ENCODE measurements at places on chromosomes 1 and 21.

DNA sequence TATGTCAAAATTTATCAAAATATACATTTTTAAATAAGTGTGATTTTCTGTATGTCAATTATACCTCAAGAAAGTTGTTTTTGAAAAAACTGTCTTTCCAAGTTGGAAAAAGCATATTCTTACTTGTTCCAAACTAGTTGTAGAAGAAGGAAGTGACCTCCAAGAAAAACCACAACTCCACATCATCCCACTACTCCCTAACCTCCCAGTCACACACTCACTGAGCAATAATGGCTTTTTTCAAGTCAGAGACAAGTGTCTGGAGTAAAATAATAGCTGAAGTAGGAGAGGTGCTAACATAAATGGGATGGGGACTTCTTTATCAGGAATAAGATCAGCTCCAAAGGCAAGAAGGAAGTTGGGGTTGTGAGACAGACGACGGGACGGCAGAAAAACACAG lies 13.4 kb downstream of the EPRS1 start:
- no peak for DNase-seq

- peak; percentile 56 for DNase-seq
Measured at GRCh38 chr1:157993918-157994605, 617 bp downstream of the KIRREL1 start.

- DNase-seq: no peak
Measured at GRCh38 chr1:201369209-201369608, 8.3 kb downstream of the TNNT2 start.

- peak; percentile 58 for DNase-seq
Measured at GRCh38 chr1:150971583-150972416, 2.8 kb downstream of the CERS2 start.

- no peak for DNase-seq
Measured at GRCh38 chr1:181141431-181141910, 53.0 kb downstream of the IER5 start.

- DNase-seq: no peak
Measured at GRCh38 chr1:66154394-66154793, 361.7 kb downstream of the PDE4B start.

DNA sequence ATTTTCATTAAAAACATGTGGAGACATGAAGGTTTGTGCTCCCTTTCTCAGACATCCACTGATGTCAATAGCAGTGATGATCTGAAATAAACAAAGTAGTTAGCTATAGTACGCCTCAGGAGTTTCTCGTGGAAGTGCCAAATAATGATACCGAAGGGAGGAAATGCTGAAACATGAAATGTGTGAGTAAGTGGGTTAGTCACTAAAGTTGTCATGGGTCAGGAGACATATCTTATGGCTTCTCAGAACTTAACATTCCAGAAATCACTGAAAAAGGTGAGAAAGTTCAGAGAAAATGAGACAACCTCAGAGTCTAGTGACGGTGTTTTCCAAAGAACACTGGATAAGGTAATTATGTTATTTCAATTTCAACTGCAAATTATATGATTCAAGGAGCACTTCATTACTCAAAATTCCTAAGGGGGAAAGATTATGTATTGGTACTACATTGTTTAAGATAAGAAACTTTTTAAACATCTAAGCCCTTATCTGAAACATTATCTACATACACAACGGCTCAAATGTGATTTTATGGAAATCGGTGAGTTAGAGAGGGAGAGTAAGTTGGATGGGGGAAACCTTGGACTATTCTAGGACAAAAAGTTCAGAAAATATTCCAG lies 20.6 kb downstream of the NIBAN1 start:
- no peak for DNase-seq

GRCh38 chr1:63124666-63125191 lies 197.6 kb upstream of the FOXD3 start:
- DNase-seq: no peak

DNA sequence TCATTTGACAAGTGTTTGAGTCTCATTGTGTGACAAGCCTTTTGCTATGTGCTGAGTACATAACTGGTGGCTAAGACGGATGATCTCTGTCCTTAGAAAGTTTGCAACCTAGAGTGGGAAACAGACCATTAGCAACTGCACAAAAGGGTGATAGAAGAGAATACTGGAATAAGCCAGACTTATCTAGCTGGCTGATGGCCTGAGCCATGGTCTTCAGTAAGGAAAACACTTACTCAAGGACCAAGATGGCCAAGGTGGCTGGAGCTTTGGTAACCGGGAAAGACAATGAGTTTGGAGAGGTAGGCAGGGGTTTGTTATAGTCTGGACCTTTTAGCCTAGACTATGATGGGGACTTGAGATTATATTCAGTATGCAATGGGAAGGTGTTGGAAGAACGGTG lies 1.6 kb upstream of the TAF12 start:
- no peak for DNase-seq

- no peak for DNase-seq
Measured at GRCh38 chr21:33657124-33657820, 15.0 kb downstream of the ITSN1 start.

GRCh38 chr1:229407206-229408026 lies 26.5 kb downstream of the ACTA1 start:
- peak; percentile 32 for DNase-seq

DNA sequence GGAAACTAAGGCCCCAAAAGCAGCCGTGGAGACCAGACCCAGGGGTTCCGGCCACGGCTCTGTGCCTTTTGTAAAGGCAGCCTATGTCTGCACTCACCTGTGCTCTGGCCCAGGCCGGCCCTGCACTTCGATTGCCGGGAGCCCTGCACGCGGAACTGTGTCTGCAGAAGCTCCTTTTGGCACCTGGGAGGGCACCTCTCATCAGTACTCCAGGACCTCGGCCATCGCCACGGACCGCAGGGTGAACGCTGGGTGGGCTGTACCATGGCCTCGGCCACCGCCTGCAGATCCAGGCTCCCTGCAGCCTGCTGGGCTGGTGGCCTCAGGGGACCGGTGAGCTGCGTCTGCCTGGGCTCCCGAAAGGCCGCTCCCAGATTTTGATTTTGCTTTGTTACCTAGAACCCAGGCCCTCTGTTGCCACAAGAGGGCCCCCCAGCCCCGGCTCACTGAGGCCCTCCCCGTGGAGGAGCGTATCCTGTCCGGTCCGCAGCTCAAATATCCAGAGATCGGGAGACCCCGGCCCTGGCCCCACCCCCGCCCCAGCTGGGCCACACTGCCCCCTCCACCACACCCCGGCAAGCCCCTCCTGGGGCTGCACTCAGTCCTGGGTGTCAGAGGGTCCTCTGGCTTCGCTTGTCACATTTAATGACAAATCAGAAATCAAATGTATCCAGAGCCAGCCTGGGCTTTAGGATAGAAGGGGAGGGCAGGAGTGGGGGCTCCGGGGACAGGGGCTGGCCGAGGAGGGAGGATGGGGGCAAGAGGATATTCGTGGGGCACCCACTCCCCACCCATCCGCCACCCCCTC lies 60.2 kb upstream of the PDE9A start:
- DNase-seq: peak; percentile 90

DNA sequence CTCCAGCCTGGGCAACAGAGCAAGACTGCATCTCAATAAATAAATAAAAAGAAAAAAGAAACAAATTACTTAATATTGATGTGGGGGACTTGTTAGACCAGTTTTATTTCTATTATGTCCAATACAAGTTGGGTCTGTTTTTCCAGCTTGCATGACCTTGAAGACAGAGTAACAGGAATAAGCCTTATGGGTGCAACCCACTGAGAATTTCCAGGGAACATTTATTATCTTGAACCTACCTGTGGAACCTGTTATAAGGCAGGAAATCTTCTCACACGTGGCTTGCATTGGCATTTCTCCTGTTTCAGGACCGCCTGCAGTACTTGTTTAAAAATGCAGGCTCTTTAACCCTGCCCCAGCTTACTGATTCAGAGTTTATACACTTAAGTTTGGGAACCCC lies 64.0 kb downstream of the ZBTB17 start:
- no peak for DNase-seq

GRCh38 chr1:183553764-183554163 lies 36.5 kb downstream of the NCF2 start:
- DNase-seq: no peak

DNA sequence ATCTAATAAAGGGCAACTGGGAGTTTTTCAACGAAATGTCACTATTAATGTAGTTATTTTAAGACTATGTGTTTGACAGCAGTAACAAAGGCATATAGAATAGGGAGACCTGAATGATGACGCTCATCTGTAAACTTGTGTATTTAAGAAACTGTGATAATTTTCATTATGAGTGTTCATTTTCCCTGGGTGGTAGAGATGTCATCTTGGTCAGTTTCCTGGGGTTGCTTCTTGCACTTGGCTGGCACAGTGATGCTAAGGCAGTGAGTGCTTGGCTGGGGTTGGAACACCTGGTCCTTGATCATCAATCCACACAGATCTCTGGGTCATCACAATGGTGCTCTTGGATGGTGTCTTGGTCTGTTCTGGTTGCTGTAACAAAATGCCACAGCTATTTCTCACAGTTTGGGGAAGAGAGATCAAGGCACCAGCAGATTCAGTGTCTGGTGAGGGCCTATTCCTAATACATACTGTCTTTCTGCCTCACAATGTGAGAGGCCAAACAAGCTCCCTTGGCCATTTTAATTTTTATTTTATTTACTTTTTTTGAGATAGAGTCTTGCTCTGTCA lies 7.9 kb upstream of the SMYD2 start:
- DNase-seq: no peak

DNA sequence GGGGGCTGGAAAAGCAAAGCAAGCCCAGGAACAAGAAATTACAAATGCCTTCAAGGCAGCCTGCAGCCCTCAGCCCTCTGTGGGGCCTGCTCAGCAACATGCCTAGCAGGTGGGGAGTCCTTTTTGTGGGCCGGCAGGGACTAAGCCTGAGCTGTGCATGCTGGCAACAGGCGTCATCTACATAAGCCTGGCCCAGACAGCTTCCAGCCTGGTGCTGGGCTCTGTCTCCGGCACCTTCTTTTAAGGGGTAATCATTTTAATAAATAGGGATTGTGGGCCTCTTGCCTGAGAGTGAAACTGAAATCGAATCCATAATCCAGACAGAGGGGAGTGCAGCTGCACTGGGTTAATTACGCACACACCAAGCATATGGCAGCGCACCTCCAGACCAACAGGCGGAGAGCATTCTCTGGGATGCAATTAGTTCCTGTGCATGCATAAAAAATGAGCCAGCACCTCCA lies 96.6 kb downstream of the DDX20 start:
- peak; percentile 33 for DNase-seq

DNA sequence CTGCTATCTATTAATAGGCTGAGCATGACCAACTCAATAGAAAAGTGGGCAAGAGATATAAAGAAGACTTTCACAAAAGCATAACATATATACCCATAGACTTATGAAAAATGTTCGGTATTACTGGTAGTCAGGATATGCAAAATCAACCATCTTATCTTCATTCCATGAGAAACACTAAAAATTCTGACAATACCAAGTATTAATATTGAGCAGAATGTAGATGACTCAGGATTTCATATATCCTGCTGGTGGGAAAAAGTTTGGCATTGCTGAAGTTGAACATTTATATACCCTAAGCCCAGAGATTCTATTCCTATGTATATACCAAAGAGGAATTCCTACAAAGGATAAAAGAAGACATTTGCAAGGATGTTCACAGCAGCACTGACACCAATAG lies 138.3 kb downstream of the CLEC20A start:
- no peak for DNase-seq

DNA sequence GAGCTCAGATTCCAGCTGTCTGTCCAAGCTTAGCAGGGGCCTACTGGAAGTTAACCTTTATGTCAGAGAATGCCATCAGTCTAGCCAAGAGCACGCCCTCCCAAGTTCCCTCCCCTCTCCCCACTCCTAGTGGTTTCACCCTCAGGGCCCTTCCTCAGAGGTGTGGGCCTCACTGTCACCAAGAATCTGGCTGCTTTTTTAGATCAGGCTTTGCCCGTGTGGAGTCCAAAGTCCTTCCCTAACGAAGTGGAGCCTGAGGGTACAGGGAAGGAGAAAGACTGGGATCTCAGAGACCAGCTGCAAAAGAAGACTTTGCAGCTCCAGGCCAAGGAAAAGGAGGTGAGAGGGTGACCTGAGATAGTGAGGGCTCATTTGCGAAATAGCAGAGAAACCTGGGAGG lies 4.1 kb downstream of the C1orf74 start:
- DNase-seq: no peak

- DNase-seq: peak; percentile 84
Measured at GRCh38 chr1:27102707-27103468, 52.0 kb downstream of the SLC9A1 start.

DNA sequence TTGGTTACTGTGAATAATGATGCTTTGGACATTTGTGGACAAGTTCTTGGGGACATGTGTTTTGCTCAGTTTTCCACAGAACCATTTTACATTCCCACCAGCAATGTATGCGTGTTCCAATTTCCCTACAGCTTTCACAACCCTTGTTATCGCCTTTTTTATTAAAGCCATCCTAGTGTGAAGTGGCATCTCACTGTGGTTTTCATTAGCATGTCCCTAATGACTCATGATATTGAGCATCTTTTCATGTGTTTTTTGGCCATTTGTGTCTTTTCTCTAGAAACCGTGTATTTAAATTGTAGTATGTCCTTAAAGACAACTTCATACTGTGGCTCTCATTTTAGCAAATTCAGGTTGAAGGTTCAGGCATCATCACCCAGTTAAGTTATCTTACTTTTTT lies 132.1 kb downstream of the TGFBR3 start:
- no peak for DNase-seq

- peak; percentile 84 for DNase-seq
Measured at GRCh38 chr1:6385488-6386191, 7.9 kb downstream of the ACOT7 start.

DNA sequence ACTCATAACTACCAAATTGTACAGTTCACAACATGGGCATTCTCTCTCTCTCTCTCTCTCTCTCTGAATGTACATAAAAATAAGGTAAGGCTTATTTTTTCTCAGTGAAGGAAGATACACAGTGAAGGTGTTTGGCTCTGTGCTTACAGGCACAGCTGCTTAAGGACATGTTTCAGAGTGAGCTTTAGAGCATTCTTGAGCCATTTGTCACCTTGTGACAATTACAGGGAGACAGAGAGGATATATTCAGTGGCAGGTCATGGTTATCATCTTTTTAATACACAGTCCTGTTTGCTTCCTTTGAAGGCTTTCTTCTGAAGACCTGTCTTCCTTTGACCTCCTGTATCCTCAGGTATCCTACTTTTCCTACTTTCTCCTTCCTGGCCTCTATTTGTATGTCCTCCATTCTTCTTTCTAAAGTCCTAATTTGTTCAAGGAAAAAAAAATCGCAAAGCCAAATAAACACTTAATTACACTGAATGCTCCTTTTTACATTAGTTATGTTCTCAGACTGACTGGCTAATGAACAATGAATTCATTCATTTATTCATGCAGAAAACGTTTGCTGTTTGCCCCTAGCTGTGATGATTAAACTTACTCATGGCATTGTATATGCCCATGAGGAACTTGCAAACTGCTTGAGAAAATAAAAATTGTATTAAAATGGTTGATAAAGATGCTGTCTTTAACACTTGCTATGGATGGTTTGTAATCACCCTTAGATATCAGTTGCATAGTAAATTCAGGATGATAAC lies 33.4 kb downstream of the HSD17B7 start:
- no peak for DNase-seq

GRCh38 chr1:68234094-68234493 lies 1.8 kb upstream of the WLS start:
- no peak for DNase-seq

- no peak for DNase-seq
Measured at GRCh38 chr21:17697473-17697872, 84.8 kb upstream of the BTG3 start.

GRCh38 chr1:101071470-101071891 lies 45.9 kb upstream of the DPH5 start:
- DNase-seq: no peak

All from neural progenitor cell (in vitro differentiated cells).